ENCODE measurements at places on chromosomes 5 and 9.

GRCh38 chr9:124264823-124265233 is 7.1 kb downstream of the NEK6 start:
- DNase-seq, result no peak

GRCh38 chr9:87682618-87683017 is 43.3 kb upstream of the CTSL start:
- DNase-seq, result no peak

GRCh38 chr9:4838189-4838546 is 45.4 kb downstream of the RCL1 start:
- DNase-seq, result no peak

DNA sequence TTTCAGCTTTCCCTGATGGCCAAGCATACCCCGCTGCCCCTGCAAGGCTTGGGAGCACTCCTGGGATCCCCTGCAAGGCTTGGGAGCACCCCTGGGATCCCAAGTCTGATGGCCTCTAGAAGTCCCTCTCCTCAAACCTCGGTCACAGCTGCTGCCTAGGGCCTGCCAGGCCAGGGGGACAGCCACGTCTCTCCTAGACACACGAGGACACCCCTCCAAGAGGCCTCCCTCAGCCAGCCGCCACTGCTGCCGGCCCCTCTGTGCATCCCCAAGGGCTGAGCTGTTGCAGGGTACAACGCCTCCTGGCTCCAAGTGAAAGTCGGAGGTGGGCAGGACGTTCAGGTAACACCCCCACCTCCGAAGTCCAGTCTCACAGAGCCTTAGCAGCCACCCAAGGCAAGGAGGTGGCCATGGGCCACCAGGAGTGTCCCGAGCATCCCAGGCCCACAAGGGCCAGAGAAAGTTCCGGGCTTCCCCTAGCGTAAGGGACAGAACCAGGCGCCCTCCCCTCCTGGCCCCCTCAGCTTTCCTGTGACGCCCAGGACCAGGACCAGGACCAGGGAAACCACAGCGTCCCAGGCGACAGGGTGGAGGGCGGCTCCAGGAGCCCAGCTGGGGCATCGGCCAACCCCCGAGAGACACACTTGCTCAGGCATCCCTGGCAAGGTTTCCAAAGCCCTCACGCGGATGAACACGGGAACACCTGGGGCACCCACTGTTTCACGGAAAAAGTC is 17.3 kb upstream of the SLC12A7 start:
- no peak for DNase-seq

DNA sequence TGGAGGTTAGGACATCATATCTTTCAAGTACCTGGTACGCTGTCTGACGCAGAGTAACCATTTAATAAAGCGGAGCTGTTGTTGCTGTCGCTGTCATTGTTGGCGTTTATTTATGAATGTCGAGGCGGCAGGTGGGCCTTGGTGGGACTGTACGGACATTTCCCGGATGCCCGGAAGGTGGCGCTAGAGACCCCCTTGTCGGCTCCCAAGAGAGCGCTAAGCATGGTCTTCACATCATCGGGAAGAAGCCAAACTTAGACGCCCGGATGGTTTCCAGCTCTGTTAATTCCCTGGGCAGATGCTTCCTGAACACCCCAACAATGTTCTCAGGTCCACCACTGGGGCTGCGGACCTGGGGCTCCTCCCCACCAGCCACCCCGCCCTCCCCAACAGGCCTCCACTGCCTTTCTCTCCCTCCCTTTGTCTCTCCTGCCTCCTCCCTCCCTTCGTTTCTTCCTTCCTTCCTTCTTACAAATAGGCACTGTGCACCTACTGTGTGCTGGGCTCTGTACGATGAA is 54.1 kb downstream of the DUSP1 start:
- peak; percentile 77 for DNase-seq

DNA sequence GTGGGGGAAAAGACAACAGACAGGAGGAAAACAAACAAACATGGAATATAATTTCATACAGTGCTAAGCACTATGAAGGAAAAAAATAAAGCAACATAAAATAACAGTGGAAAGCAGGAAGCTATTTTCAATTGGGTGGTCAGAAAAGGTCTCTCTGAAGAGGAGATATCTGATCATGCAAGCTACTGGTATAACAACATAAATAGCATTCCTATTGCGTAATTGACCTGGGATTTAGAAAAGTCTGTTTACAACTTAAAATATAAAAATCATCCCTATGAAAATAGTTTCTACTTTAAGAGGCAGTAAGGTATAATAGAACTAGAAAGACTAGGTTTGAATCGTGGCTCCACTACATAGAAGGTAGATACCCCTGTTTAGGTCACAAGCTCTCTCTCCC is 61.4 kb downstream of the FBXW11 start:
- no peak for DNase-seq

Data from dorsolateral prefrontal cortex (tissue), 122 donors.